ENCODE measurements at places on chromosomes 5 and 9.

DNA sequence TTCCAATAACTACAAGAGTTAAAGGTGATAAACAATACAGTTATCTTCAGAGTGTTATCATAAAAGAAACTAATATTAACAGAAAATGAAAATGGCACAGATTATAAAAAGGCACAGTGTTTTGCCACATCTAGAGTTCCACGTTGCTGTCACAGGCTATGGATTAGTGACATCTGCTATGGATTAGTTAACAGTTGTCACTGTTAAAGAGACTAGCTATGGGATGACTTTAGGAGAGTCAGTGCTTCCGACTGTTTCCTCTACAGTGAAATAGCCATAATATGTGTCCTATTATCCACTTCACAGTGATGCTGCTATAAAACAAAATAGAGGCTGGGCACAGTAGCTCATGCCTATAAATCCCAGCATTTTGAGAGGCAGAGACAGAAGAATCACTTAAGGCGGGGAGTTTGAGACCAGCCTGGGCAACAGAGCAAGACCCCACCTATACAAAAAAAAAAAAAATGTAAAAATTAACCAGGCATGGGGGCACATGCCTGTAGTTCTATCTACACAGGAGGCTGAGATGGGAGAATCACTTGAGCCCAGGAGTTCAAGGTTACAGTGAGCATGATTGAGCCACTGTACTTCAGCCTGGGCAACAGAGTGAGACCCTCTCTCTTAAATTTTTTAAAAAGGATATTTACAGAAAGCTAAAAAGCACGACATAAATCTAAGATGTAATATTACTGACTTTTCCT, 19.7 kb downstream of the MAPKAP1 start:
- DNase-seq = no peak

DNA sequence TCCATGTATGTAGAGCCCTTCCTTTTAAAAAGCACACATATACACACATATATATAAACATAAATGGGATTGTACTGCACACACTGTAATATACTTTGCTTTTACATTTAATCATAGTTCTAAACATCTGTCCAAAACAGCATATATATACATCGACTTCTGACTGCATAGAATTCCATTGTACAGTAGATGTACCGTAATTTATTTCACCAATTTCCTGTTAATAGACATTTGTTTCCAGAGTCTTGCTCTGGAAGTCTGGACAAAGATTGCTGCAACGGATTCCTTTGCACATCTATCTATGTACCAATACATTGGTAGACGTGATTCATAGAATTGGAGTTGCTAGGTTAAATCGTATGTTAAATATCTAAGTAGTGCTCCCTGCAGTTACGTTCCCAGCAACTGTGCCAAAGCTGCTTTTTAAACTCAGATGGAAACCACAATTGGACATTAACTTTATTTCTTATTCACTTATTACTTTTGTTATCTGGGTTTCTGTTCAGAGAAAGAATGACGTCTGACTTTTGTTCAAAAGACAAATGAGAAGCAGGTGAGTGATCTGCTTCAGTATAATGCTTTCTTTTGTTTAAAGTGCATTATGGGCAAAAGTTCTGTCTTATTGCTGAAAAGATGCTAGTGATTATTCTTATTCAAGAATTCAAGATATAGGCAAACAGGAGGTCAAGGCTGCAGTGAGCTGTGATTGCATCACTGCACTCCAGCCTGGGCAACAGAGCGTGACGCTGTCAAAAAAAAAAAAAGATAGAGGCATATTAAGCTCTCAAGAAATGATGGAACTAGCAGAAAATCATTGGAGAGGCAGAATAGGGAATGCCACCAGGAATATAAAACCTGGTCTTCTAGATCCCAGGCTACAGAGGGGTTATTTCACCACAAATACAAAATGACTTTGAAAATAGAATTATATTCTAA, 138.2 kb downstream of the FGF1 start:
- DNase-seq = no peak

GRCh38 chr5:112434641-112435040, 15.6 kb upstream of the EPB41L4A start:
- DNase-seq = no peak

DNA sequence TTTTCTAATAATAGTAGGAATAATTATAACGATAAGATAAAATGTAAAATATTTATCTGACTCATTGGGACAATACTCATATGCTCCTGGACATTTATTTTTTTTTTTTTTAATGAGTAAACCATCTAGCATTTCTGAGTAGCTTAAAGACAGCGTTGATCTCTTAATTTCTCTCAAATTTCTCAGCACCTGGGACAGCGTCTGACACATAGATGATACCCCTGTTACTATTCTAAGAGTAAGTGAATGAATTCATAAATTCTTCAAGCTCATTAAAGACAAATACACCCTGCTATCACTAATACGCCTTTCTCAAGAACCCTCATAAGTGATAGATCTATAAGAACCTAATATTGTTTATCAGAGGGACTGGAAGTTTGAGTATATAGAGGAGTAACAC, 12.0 kb upstream of the HTR4 start:
- DNase-seq = no peak

DNA sequence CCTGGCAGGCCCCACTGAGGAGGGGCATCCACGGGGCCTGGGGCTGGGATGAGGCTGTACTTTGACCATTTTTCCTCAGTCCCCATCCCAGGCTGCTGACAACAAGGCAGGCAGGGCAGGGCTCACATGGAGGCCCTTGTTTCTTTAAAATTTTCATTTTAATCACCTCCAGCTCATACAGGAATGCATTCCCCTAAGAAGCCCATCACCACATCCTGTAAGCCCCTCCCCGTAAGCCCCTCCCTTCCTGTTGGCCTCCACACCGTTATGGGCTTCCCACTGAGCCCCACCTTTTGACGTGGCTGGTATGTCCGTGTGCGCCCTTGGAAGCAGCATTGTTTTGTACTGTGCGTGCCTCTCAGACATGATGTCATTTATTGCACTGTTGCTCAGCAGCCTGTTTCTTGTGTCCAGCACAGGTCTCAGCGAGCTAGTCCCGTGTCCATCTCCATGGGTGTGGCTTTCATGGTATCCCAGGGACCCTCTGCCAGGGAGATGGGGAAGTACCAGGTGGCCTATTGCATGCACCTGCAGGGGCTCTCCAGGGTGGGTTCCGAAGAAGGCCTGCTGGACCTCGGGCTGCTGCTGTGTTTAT, 22.4 kb downstream of the PHF2 start:
- no peak for DNase-seq

- no peak for DNase-seq
Observed at GRCh38 chr5:154081246-154081645, 42.5 kb downstream of the MFAP3 start.

DNA sequence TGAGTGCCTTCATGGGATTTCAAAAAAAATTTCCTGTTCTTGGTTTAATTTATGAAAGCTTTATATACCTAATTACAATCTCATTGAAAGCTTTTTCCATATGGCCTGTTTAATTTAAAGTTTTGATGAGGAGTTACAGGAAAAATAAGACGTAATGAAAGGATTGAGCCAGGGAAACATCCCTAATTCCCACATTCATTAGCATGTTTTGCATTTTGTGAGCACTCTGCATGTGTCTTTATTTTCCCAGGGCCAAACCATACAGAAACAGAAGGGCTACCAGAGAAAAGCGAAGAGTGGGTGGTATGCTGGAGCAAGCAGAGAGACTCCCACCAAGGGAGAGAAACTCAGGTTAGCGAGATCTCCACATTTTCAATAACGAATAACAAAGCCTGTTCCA, 20.3 kb upstream of the LECT2 start:
- DNase-seq = no peak

DNA sequence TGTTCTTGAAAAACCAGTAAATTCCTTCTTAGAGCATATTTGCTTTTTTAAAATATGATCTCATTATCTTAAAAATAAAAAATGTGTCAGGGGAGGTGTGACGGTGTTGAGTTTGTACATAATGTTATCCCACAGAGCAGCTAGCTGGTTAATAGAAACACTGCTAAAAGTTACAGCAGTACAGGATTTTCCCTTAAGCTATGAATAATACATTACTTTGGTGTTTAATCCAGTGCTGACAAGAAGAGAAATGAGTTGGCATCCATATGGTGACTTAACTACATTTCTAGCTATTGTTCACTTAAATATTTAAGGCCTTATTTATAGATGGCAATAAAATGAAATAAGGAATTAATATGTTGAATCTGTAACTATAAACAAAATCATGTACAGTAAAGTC, 883.1 kb downstream of the CDH18 start:
- no peak for DNase-seq

- DNase-seq = peak; percentile 3
Observed at GRCh38 chr9:12698986-12699385, 5.8 kb downstream of the TYRP1 start.

GRCh38 chr9:117121316-117121715, 293.5 kb downstream of the ASTN2 start:
- no peak for DNase-seq

GRCh38 chr5:92370032-92370431, 986.9 kb upstream of the ARRDC3 start:
- DNase-seq = no peak

- no peak for DNase-seq
Observed at GRCh38 chr5:173807181-173807655, 80.9 kb upstream of the CPEB4 start.

- DNase-seq = no peak
Observed at GRCh38 chr5:66992547-66992946, 204.1 kb downstream of the CD180 start.

DNA sequence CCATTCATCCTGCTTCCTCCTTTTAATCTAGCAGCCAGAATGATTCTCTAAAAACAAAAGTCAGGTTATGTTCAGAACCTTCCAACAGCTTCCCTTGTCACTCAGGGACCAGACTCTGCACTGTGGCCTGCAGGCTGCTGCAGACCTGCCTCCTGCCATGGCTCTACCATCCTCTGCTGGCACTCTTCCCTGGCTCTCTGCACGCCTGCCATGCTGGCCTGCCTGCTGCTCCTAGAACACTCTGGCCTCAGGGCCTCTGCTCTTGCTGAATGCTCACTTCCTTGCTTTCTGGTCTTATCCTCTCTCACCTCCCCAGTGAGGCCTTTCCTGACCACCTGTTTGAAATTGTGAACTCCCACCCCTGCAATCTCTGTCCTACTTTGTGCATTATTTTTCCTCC, 149.4 kb downstream of the CD180 start:
- no peak for DNase-seq

DNA sequence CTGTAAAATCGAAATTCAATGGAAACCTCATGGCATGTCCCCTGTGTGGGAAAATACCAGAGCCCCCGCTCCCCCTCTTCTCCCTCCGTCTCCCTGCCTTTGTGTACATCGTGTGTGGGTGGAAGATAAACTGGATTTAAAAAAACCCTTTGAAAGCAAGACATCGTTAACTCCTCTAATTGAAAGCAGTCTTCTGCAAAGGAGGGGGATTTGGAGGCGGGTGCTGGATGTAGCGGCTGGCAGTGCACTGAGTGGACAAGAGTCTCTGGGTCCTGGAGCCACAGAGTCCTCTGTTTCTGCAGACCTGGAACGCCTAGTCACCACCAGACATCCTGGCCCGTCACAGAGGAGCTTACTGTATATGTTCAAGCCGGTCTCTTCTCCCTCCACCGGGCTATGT, 169.4 kb downstream of the PAPPA start:
- DNase-seq = no peak

GRCh38 chr9:105399117-105399516, 48.7 kb upstream of the FSD1L start:
- DNase-seq = no peak
